Brain microvascular endothelial cell (primary cell): ENCODE measurements at places on chromosomes 4 and X.

- no peak for DNase-seq
Measured at GRCh38 chr4:96248225-96248624, 408.3 kb downstream of the PDHA2 start.

DNA sequence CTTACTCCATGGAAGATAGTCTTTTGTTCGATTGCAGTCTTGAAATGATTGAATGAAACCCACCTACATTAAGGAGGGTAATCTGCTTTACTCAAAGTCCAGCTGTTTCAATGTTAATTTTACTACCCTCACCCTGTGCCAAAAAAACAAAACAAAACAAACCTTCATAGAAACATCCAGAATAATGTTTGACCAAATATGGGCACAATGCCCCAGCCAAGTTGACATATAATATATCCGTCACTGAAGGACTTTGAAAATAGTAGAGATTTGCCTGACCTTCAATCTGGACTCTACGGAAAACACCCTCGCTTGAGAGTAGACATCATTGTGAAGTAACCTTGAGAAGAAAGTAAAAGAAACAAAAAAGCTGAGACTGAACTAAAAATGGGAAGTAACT, 550.5 kb upstream of the SMIM31 start:
- no peak for DNase-seq

- peak; percentile 4 for DNase-seq
Measured at GRCh38 chr4:128924951-128925350, 115.5 kb downstream of the JADE1 start.

GRCh38 chrX:101081231-101081630, 2.6 kb downstream of the TMEM35A start:
- DNase-seq = no peak

- no peak for DNase-seq
Measured at GRCh38 chr4:946517-947471, 14.5 kb downstream of the TMEM175 start.

DNA sequence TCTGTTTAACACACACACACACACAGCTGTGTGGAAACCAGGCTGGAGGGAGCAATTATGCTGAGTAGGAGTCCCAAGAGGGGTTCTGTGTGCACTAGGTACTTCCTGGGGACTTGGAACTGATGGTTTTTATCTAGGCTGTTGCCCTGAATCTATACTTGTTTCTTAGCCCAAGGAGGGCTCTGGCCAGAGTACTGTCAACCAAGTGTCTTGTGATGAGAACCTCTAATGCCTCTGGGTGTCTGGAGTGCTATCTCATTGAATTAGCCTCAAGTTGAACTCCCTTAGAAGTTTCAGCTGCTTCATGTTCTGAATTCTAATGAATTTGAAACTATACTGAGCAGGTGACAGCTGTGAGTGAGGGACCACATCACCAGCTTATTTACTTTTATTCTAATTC, 16.6 kb downstream of the ARHGAP24 start:
- no peak for DNase-seq

- no peak for DNase-seq
Measured at GRCh38 chrX:97189668-97190067, 306.0 kb downstream of the RPA4 start.

DNA sequence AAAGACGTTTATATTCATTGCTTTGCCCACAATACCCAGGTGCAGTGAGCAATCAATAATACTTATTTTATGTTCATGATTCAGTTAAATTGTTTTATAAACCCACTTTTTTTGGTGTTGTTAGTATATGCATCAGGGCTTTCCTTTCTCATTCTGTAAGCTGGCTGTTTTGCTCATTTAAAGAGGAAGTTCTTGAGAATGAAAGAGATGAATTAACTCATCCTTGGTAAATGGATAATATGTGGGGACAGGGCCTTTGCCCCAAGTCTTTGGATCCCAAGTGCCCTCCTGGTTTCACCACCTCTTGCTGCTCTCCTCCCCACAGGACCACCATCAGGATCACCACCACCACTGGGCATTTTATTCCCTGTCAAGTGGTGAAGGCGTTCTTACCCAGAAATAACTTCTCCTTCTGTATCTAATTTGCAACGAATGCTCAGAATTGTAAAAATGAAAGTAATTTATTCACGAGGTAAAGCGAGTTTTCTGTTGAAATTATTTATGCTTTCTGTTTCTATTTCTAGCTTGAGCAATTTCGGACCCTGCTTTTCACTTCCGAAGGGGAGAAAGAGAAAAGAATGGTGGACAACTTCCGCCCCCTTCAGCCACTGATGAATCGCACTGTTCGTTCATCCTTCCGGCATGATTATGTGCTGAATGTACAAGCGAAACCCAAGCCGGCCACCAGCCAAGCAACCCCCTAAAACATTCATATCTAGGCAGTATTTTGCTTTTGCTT, 8.2 kb upstream of the ZRSR2 start:
- no peak for DNase-seq

DNA sequence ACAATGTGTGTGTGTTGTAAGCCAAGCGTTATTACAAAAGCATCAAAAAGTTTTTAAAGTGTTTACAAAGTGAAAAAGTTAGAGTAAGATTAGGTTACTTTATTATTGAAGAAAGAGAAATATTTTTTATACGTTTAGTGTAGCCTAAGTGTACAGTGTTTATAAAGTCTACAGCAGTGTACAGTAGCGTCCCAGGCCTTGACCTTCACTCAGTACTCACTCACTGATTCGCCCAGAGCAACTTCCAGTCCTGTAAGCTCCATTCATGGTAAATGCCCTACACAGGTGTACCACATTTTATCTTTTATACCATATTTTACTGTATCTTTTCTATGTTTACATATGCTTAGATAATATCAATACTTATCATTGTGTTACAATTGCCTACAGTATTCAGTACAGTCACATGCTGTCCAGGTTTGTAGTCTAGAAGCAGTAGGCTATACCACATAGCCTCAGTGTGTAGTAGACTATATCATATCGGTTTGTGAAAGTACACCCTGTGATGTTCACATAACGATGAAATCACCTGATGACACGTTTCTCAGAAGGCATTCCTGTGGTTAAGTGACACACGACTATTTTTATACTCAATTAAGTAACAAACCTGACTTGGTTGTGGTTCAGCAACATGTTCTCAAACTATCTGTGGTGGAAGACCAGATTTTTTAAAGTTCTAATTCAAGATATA, 152.0 kb upstream of the EDNRA start:
- DNase-seq = no peak
